ENCODE measurements at places on chromosomes 7 and 10.

DNA sequence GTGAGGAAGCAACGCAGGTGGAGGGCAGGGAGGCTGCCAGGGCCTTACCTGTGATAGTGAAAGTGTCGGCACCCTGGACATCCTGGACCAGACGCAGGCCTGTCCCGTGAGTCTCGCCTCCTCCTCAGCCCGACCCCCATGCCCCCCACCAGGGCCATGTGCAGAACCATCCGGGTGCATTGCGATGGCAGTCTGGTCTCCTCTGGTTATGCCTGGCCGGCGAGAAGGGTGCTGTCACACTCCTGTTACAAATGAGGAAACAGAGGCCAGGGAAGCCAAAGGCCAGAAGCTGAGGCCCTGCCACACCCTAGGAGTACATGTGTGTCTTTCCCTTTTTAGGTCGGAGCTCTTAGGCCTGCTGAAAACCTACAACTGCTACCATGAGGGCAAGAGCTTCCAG is 7.2 kb downstream of the DEPP1 start:
- no peak for DNase-seq

GRCh38 chr10:122702275-122702674 is 2.6 kb upstream of the C10orf120 start:
- no peak for DNase-seq

DNA sequence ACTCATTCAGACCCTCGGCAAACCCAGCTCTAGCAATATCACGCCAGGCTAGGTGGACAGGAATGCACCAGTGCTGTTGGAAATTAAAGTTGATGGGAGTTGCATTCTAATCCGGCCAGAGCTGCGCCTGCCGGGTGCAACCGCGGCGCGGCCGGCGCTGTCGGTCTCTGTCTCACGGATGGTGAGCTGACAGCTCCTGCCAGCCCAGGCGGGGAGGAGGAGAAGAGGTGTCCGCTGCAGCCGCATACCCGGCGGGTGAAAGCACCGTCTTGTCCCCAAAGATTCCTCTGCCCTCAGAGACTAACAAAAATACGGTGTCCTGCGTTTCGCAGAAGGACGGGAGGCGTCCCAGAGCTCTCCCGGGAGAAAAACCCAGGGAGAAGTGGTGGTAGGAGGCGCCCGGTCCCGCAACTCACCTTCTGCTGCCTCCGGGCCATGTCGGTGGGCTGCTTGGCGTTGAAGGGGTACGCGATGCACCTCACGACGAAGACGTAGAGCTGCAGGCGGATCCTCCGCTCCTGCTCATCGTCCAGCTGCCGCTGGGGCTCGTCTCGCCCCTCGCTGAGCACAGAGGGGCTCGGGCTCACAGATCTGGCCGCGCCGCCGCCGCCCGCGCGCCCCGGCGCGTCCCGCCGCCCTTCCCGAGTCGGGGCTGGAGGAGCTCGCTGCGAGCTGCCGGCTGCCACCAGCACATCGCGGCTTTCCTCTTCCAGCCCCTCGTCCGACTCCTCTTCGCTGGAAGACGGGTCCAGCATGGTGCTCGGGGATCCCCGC is 490 bp downstream of the CADPS2 start:
- DNase-seq = no peak

DNA sequence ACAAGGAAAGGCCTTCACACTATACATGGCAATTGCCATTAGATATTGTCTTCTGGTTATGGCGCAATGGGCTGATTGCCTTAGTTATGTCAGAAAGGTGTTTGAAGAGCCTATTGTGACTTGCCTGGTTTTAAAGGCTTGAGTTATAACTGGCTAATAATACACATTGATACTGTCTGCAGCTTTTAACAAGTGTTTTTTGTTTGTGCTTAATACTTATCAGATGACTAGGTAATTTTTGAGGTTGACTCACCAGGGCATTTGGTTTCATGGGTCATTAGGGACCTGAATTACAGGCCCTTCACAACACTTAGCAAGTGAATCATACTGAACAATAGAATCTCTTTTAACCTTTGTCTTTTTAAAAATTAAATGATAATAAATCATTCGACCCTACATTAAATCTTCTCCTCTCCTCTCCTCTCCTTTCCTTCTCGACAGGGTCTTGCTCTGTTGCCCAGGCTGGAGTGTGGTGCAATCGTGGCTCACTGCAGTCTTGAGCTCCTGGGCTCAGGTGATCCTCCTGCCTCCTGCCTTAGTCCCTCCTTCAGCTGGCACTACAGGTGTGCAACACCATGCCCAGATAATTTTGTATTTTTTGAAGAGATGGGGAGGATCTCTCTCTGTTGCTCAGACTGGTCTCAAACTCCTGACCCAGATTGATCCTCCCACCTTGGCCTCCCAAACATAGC is 196.3 kb downstream of the JCAD start:
- no peak for DNase-seq

DNA sequence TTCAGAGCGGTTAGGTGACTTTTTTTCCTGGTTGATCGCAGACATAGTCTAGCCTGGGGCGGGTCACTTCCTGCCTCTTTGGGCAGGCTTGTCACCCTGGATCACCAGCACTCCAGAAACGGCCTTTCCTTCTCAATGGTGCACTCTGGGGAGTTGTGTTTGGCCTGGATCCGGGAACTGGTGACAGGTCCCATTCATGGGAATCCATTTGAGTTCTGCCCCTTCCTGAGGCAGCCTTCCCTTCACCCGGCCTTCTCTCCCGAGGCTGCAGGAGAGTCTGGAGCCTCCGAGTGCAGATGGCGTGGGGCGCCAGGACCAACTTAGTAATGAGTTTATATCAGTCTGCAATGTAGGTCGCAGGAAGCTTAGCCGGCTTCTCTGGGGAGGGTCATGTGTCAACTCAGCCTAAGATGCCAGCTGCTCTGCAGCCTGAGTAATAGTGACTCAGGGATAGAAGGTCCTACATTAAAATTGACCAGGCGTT is 54.2 kb downstream of the TACR2 start:
- DNase-seq = peak; percentile 18

DNA sequence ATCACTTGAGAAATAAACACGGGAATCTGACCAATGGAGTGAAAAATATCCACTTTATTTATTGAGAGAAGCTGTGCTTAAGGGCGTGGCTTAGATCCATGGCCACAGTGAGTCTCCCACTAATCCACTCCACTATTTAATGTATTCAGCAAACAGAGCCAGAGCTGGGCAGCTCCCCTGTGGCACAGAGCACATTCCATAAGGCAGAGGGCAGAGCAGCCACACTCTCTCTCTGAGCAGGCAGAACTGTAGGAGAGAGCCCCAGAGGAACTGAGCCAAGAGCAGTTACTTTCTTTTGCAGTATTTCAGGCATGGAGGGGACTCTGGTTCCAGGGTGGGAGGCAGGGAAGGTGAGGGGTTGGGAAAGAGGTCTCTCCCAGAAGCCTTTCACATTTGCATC is 106.0 kb downstream of the GALNT17 start:
- DNase-seq = no peak

DNA sequence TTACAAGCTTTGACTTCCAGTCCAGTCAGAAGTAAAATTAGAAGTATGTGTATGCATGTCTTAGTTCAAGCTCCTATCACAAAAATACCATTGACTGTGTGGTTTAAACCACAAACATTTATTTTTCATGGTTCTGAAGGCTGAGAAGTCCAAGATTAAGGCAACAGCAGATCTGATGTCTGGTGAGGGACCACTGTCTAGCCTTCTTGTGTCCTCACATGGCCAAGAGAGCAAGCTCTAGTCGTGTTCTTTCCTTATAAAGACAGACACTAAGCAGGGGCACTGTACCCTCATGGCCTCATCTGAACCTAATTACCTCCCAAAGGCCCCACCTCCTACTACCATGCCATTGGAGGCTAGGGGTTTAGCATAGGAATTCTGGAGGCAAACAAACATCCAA is 41.3 kb upstream of the ARL4A start:
- DNase-seq = no peak

DNA sequence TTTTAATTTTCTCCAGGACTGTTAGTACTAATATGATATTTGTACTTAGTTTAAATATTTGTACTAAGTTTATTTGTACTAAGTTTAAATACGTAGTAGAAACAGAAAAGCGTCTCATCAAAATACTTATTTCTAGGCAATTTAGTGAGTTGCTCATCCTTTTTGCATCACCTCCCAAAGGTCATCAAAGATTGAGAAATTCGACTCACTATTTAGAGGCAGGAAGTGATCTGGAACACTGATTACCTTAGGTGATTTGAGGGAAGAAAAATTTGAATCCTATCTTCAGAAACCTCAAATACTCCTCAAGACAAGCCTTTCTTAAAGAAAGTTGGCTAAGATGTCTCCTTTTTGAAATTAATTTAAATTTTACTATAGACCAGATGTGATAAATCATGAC is 14.5 kb downstream of the WNT16 start:
- DNase-seq = no peak

DNA sequence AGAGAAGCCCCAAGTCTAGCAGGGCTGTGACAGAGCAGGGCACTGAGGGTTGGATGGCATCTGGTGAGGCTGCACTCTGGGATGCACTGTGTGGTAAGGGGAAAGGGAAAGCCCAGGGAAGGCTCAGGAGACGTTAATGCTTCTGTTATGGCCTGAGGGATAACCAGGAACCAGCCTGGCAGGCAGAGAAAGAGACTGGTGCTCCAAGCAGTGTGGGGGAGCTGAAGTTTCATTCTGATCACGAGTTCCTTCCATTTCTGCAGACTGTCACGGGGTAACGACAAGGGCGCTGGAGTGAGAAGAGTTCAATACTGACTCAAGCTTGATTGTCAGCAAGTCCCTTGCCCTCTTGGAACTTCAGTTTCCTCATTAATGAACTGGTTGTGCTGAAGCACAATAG is 730.9 kb downstream of the GRID1 start:
- DNase-seq = no peak

- DNase-seq = no peak
Measured at GRCh38 chr7:140390034-140390433, 8.3 kb downstream of the SLC37A3 start.

GRCh38 chr7:26657686-26658388 is 206.6 kb downstream of the SKAP2 start:
- no peak for DNase-seq

- peak; percentile 14 for DNase-seq
Measured at GRCh38 chr10:124145109-124145870, 51.9 kb upstream of the CHST15 start.
